ENCODE measurements at places on chromosomes 1 and 21.
A peak's percentile ranks its signal among the peaks of the same experiment; 100 is the strongest.

- DNase-seq = no peak
These were observed 59.7 kb downstream of the MEF2D start for GRCh38 chr1:156440654-156441437.

- no peak for DNase-seq
These were observed 6.3 kb downstream of the IKBKE start for GRCh38 chr1:206476591-206476990.

DNA sequence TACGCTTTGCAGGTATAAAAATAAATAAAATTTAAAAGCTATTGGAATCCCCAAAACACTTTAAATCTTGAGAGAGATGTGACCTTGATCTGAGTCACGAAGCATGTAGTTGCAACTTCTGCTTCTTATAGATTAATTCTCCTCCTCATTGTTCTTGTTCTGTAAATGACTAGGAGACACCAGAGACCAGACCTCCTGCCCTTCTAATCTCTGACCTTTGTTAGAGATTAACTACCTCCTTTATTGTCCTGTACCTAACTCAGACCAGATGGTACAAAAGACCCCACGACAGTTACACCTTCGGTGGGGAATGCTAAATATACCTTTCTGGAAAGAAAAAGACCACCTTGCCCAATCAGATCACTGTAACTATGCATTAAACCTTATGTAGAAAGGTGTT lies 76.9 kb upstream of the NEK2 start:
- no peak for DNase-seq

GRCh38 chr1:1004780-1005697 lies 5.1 kb upstream of the HES4 start:
- DNase-seq = peak; percentile 44

GRCh38 chr1:230633469-230633868 lies 8.8 kb upstream of the COG2 start:
- no peak for DNase-seq

GRCh38 chr1:190119683-190120082 lies 358.0 kb downstream of the BRINP3 start:
- DNase-seq = no peak
